Neural crest cell (in vitro differentiated cells): ENCODE measurements at places on chromosomes 12 and 14. TPM values are rescaled to one million over a fixed set of nuclear protein-coding genes. Genes with fewer than 3 reads are reported as not detected.

DNA sequence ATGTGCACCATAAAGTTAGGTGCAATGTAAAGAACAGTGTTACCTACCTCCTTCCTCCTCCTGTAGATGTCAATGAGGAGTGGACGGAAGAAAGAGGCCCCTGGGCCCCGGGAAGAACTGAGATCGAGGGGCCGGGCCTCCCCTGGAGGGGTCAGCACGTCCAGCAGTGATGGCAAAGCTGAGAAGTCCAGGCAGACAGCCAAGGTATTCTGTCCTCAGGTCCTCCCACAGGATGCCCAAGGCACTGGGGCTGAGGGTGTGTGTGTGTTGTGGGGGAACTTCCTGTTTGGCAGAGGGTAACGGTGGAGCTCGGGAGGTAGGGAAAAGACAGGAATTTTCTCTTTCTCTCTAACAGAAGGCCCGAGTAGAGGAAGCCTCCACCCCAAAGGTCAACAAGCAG is 6.4 kb downstream of the ATN1 start:
- peak overlapping the region; percentile 50 for H3K4me3 ChIP-seq
- peak overlapping the region; percentile 4 for H3K27ac ChIP-seq
- DNase-seq: no peak

RNF212B gene
- not detected in 2 replicates for total RNA-seq

- no peak overlapping the region for H3K27ac ChIP-seq
- H3K36me3 ChIP-seq: no peaks in the 10 kb centered on the region
- no peak for DNase-seq
Measured at GRCh38 chr14:81165188-81165587, 55.6 kb downstream of the GTF2A1 start.

CFAP251 gene
- 1.6 and 2.0 TPM in 2 replicates for total RNA-seq

ZNF385A gene
- 20.3 and 20.8 TPM in 2 replicates for total RNA-seq

- H3K27ac ChIP-seq: no peak overlapping the region
- DNase-seq: no peak
- peaks cover 40% of the 10 kb centered on the region for H3K4me1 ChIP-seq
- H3K4me3 ChIP-seq: peak overlapping the region; percentile 64
- H3K27me3 ChIP-seq: no peaks in the 10 kb centered on the region
- peaks cover 5% of the 10 kb centered on the region for H3K36me3 ChIP-seq
Measured at GRCh38 chr12:95220726-95221125, 3.1 kb downstream of the VEZT start.

DNA sequence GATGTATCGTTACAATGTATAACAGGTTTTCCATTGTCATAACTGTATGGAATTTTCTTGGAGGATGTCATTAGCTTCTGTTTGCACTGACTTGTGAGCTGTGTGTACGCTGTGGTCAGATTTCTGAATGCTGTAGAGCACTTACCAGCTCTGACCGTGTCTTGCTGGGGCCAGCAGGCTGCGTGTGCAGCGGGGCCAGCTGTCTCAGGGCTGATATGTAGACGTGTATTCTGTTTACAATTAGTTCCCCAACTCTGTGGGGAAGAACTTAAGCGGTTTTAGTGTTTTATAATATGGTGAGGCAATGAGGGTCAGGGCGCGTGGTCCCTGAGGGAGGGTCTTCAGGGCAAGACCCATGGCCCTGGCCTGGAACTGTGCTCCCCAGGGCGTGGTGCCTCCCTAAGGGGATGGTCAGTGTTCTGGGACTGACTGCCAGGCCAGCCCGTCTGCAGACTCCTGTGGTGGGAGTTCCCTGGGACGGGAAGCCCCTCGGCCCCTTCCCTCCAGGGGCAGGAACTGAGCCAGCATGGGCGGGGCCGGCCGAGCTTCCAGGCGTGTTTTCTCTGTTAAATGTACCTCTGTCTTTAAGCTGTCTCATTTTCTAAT is 18.7 kb downstream of the XRCC3 start:
- H3K4me3 ChIP-seq: peak overlapping the region; percentile 51
- no peaks in the 10 kb centered on the region for H3K36me3 ChIP-seq
- DNase-seq: no peak

GRCh38 chr14:97523936-97524335 is 726.8 kb downstream of the VRK1 start:
- H3K27me3 ChIP-seq: peaks cover 16% of the 10 kb centered on the region
- no peak overlapping the region for H3K27ac ChIP-seq
- H3K36me3 ChIP-seq: no peaks in the 10 kb centered on the region
- H3K4me3 ChIP-seq: no peak overlapping the region
- peaks cover 5% of the 10 kb centered on the region for H3K4me1 ChIP-seq
- no peak for DNase-seq

NPFF gene
- 0.73 TPM in 1 of 2 replicates, not detected in the other for total RNA-seq
